ENCODE measurements at places on chromosomes 7 and 10.

GRCh38 chr7:128986609-128987008 lies 48.9 kb downstream of the IRF5 start:
- no peak for DNase-seq

DNA sequence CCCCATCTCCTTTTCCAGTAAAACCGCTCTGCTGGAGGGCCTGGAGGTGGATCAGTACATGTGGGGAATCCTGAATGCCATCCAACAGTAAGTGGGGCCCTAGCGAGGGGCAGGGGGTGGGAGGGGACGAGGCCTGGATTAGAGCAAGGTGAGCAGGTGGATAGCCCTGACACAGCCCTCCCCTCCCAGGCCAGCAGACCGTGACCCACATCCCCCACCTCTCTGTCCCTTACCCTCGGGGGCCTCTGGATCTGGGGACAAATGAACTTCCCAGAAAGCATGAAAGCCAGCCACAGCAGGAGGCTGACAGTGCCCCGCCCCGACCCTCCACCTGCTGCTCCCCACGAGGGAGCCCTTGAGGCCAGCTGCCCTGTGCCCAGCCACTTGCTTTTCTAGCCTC lies 41.8 kb upstream of the PPIF start:
- DNase-seq = no peak

DNA sequence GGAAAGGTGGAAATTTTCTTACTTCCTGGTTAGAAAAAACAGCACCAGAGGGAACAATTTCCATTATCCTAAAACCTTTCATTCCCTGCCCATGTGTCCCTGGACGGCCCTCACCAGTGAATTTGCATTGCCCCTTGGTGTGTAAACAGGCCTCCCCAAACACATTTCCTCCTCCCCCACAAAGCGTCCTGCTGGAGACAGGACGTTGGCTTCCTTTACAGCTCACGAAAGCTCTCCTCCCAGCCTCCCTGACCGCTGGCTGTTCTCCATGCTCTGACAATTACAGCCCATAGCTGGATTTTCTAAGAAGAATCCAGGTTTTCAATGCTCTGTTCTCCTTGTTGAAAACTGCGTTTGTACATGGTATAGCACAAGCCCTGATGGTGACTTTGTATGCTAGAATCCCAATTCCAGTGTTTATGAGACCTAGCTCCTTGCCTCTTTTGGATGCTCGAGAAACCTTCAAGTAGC lies 724.2 kb upstream of the CELF2 start:
- no peak for DNase-seq

DNA sequence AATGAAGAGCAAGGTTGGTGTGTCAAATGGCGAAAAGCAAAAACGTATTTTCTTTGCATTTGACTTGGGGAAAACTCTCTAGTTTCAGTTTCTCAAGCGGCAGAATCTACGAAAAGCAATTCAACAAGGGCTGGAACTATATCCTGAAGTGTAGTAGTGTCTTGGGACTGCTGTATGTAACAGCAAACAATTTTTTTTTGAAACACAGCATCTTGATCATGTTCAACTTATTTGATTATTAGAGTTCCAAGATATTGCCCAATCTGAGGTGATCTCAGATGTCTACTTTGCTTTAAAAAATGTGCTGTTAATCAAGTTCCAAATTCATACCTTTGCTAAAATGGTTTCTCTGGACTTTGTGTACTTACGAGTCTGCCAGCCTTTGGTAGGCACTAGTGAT lies 120.6 kb downstream of the ZWINT start:
- no peak for DNase-seq

DNA sequence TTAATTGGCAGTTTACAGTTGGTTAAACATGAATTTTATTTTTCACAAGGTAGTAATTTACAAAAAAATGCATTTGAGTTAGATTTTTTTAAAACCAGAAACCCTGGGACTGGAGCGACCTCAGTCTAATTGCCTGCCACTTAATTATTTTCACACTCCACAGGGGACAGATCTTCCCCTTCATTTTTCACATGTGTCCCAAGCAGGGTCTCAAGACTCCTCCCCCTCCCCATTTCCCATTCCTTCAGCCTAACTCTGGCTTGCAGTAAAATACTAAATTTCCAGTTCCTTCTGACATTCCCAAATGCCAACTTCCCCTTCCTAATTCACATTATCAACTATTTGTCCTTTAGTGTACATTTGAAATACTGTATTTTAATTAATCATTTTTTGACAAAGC lies 948 bp downstream of the ZNF138 start:
- DNase-seq = no peak

GRCh38 chr7:78073609-78074382 lies 275.2 kb downstream of the PHTF2 start:
- DNase-seq = no peak

DNA sequence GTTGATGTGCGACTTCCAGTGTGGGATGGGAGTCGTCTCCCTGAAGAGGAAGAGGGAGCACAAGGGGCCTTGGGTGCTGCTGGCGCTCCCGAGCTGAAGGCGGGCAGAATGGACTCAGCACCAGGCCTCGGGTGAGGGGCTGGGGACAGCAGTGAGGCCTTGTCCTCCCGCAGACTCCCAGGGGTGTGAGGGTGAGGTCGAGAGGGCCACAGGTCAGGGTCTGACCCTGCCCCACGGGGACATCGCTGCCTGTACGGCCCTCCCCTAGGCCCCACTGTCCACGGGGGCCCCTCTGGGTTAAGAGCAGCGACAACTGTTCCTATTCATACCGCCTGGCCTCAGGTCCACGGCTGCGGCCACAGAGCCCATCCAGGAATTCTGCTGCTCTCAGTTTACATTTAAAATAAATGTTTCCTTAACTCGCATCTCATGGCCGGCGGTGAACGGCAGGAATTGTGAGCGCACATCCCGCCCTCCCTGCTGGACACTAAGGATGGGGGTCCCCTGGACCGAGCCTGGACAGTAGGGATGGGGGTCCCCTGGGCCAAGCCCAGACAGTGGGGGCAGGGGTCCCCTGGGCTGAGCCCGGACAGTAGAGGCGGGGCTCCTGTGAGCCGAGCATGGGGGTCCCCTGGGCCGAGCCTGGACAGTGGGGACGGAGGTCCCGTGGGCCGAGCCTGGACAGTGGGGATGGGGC lies 61.7 kb downstream of the PDGFA start:
- DNase-seq = no peak

DNA sequence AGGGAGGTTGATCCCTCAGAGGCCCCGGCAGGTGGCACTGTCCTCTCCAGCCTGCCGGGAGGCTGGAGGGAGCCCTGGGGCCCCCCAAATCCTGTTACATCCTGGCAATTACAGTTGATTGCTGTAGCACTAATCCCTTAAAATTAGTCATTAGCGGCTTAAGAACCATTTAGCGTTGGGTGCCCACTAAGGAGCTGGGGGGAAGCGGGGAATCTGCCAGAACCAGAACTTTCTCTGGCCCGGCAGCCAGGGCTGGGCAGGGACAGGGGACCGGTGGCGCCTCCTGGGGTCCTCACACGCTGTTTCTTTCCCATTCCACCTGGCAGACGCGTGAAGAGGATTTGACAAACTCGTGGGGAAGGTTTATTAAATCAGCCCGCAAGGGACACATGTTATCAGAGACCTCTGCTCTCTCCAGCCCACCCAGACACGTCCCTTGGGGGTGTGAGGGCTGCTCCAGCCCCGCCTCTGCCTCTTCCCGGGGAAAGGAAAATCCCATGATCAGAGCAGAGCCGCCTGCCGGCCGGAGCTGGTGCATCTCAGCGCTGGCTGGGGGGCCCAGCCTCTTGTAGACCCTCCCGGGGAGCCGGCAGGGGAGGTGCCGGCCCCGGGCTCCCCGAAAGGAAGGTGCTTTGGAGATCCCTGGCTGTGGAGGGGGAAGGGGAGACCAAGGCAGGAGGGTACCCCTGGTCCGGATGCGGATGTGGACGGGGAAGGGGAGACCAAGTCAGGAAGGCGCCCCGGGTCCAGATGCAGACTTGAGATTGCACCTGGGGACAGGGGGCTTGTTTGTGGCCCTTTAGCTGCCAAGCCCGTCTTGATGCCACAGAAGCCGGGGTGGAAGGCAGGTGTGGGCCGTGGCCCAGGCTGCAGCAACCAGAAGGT lies 142.7 kb downstream of the ELFN1 start:
- DNase-seq = peak; percentile 64

GRCh38 chr7:123367484-123368122 lies 166.8 kb downstream of the IQUB start:
- DNase-seq = peak; percentile 53

DNA sequence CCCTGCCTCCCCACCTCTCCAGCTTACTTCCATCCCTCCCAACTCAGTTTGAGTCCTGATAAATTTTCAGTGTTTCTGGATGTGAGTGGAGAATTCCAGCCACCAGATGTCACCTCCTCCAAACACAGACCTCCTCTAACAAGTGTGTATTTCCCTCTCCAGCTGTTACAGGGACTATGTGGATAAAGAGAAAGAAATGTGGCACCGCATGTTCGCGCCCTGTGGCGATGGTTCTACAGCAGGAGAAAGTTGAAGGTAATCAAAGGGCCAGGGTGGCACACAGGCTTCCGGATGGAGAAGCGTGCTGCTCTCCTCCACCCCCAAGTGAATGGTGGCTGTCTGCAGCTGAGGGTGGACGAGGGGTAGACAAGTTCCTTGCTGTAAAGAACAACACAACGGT lies 14.7 kb downstream of the FKBP6 start:
- no peak for DNase-seq

GRCh38 chr7:92751902-92752901 lies 84.2 kb downstream of the CDK6 start:
- no peak for DNase-seq

GRCh38 chr10:6312636-6313035 lies 109.9 kb downstream of the PFKFB3 start:
- no peak for DNase-seq

Data from GM10248 (cell line).